ENCODE measurements at places on chromosomes 16 and 17.

GRCh38 chr17:47686664-47687327 lies 7.2 kb upstream of the TBKBP1 start:
- no peak for DNase-seq

DNA sequence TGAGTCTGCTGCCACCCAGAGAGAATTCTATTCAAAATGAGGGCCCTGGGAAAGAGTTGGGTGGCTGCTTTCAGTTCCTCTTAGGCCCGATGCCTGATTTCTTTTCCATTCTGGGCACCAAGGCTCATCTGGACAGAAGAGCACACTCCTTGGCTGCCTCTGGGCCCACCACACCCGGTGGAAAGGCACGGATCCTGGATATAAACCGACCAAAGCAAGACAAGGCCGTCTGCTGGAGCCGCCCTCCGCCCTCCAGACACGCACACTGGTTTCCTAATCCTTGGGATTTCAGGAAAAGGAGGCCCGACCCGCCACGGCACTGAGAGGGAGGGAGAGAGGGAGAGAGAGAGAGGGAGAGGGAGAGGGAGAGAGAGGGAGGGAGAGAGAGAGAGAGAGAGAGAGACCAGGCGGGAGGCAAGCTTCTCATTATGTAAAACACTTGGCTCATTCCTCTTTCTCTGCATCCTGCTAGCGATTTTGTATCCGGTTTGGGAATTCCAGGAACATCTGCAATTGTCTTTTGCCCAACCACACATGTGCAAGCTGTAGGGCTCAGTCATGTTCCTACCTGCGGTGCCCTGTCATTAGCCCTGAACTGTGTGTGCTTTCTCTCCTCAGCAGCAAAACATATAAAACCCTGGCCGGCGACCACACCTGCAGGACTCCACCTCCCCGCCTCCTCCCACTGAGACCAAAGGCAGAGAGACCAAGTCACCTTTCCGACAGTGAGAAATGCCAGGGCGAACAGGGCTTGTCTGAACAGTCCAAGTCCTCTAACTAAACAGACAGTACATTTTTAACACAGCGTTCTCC lies 347.2 kb downstream of the SOX9 start:
- DNase-seq = no peak

GRCh38 chr17:45883063-45883462 lies 11.3 kb upstream of the MAPT start:
- no peak for DNase-seq

GRCh38 chr17:64145375-64145750 lies 15.4 kb upstream of the ERN1 start:
- no peak for DNase-seq

GRCh38 chr16:62018301-62019060 lies 17.8 kb downstream of the CDH8 start:
- DNase-seq = no peak

GRCh38 chr17:50839591-50840310 lies 4.4 kb downstream of the WFIKKN2 start:
- DNase-seq = no peak

GRCh38 chr16:10314811-10315210 lies 71.0 kb upstream of the ATF7IP2 start:
- DNase-seq = peak; percentile 48

GRCh38 chr16:78072275-78072674 lies 27.2 kb upstream of the WWOX start:
- no peak for DNase-seq

DNA sequence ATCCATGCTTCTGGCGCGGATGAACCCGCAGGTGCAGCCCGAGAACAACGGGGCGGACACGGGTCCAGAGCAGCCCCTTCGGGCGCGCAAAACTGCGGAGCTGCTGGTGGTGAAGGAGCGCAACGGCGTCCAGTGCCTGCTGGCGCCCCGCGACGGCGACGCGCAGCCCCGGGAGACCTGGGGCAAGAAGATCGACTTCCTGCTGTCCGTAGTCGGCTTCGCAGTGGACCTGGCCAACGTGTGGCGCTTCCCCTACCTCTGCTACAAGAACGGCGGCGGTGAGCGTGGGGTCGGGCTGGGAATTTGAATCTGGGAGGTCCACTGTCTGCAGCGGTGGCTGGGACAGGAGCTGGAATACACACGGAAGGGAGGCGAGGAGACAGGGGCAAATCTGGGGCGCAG lies 904 bp downstream of the SLC6A2 start:
- no peak for DNase-seq
